ENCODE measurements at places on chromosomes 5 and 9.

DNA sequence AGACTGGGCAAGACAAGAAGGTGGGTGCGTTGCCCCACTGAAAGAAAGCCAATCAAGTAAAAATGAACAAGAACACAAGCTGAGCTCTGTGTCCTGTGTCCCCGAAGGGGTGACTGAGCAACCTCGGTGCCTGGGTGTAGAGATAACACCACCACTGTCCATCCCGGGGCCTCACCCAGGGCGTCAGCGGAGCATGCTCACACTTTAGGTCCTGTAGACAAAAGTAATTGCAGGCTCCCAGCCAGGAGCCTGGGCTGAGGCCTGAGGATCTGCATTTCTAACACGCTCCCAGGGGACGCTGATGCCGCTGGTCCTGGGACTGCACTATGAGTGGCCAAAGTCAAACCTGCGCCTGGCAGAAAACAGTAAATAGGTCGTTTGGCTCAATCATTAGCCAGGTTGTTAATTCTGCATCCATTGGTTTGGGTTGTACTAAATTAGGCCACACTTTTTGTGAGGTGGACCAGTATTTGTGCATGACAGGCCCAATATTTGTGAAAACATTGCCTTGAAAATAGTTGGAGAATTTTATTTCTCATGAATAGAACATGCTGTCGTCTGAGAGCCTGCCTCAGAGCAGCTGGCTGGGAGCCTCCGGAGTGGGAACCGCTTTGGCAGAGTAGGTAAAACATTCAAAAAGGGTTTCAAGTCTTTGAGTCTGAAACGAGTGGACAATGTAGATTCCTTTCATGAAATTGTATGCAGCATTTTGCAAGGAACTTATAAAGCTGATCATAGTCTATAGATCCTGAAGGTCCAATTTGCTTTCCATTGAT lies 38.3 kb downstream of the ANKRD33B start:
- DNase-seq: no peak

GRCh38 chr5:165576678-165577275 lies 2071.4 kb downstream of the MAT2B start:
- no peak for DNase-seq

DNA sequence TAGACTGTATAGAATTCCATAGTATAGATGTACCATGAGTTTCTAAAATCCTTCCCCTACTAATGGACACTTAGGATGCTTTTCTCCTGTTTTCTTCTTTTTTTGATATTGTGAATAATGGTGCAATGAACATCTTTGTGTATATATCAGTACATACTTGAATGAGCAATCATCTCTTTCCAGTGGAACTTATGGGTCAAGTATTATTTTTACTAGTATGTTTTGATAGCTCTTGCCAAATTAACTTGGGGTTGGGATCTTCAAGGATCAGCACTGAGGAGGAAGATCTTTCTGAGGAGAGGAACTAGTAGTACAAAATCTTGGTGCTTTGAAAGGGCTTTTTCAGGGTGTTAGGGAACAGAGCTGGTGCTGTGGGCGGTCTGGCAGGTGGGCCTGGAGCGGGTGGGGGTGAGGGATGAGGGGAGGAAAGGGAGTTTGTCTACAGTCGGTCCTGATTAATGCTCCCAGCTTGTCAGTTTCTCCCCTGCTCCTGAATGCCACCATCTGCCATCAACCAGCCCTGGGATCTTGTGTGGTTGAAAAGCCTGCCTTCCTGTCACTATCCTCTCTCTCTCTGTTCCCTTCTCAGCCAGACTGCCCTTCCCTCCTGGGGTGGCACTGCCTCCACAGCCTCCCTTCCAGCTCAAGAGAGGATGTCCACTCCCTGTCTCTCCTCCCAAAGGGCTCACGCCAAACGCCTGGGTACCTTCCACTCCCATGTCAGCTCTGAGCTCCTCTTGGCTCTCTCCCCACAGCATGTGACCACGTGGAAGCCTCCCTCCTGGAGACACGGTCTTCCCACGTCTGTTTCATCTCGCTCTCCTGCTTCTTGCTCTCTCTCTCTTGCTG lies 185.9 kb downstream of the DAB2IP start:
- no peak for DNase-seq

DNA sequence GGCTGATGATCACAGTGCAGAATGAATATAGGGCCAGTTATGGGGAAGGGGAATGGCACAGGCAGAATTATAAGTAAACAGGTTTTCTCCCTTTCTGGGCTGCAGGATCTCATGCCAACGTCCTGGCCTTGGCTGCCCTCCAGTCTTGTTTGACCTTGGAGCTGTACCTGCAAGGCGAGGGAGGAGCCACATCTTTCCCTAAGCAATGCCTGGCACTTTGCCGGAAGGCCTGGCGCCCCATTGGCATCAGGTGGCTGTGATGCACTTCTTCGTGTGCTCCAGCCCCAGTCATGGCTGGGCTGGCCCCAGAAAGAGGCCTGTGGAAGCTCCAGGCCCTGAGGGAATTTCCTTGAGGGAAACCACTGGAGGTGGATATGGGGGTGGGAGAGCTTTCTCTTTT lies 16.7 kb upstream of the IQGAP2 start:
- DNase-seq: no peak

- no peak for DNase-seq
These were observed 118.1 kb downstream of the SUSD1 start for GRCh38 chr9:112056996-112057395.

DNA sequence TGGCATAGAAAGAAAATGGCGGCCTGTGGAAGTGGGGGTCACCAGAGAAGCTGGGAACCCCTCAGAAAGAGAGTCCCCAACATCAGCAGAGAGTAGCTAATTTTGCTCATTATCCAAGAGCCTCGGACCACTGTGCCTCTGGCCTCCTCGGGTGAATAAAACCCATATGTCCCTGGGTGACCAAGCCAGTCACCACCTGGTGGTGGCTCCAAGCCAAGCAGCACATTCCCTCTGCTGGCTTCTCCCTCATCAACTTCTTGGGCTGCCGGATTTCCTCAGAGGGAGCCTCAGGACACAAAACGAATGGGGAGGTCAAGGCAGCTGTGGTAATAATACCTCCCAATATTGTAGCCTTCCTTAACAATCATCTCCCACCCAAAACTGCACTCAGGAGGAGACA lies 242.5 kb downstream of the NFIB start:
- no peak for DNase-seq

GRCh38 chr5:141872496-141873356 lies 5.5 kb downstream of the PCDH1 start:
- DNase-seq: no peak

DNA sequence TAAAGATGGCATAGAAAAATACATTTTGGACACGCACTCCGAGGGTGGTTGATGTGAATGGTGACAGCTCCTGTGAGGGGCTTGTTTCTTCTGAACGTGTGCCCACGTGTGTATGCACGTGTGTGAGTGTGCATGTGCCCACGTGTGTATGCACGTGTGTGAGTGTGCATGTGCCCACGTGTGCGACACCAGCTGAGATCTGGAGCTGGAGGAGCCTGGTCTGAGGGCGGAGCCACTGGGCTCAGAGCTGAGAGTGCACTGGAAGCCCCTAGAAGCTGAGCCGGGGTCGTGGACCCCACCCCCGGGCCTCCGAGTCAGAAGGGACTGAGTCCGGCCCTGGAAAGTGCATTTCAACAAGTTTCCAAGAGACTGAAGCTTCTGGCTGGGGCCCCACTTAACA lies 282.5 kb upstream of the IRX4 start:
- no peak for DNase-seq

DNA sequence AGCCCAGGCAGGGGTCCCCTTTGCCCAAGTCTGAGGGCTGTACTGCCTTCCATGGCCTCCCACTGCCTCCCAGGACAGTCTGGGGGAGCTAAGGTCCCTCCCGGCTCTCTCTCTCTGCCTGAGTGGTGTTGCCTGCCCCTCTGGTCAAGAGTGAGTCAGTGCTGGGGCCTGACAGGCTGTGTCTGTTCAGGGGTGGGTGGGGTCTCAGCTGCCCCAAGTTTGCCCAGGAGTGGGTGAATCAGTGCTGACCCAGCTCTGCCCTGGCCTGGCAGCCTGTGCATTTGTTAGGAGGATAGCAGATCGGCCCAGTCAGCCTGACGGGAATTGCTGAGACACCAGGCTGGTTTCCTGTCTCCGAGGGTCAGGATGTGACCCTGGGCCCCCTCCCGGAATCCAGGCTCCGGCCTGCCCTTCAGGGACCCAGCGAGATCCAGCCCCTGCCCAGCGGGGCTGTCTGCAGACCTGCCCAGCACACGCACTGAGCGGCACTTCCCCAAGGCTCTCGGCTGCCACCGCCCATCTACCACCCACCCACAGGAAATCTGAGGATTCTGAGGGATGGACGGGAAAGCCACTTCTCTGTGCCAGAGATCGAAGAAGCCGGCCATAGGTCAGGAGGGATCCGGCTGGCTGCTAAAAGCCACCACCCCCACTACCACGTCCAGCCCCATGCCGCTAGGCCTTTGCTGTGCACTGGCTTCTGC lies 15.9 kb downstream of the ENG start:
- DNase-seq: no peak

- no peak for DNase-seq
These were observed 335.3 kb downstream of the DIRAS2 start for GRCh38 chr9:90307167-90307833.

GRCh38 chr9:128625391-128626146 lies 31.1 kb downstream of the DYNC2I2 start:
- no peak for DNase-seq

- DNase-seq: no peak
These were observed 59.4 kb upstream of the UBTD2 start for GRCh38 chr5:172342918-172343317.

GRCh38 chr5:80238778-80239679 lies 16.8 kb downstream of the SERINC5 start:
- DNase-seq: no peak

- DNase-seq: no peak
These were observed 63.5 kb upstream of the GARNL3 start for GRCh38 chr9:127201071-127201541.

DNA sequence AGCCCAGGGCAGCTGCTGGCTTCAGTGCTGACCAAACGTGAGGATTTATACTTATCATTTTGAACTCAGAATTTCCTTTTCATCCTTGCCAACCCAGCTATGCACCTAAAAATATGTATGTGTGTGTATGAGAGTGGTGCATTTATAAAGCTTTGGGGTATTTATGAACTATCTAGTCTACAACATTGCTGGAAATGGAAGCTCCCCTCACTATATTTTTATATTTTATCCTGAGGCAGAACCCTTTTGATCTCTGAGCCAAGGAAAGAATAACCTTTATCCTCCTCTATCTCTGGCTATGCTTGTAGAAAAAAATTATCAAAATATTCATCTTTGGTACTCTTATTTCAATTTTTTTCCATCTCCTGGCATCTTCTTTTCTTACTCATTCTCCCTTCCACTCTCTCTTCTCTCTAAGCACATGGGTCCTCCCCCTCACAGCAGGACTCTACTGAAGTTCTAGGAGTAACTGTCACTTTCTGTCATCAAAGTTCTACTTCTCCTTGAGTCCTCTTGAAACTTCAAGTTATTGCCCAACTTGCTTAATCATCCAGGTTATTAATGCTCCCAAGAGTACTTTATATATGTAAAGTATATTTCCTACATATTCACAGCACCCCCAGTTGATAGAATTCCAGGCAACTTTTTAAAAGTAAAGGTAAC lies 190.9 kb downstream of the HINT1 start:
- DNase-seq: no peak

DNA sequence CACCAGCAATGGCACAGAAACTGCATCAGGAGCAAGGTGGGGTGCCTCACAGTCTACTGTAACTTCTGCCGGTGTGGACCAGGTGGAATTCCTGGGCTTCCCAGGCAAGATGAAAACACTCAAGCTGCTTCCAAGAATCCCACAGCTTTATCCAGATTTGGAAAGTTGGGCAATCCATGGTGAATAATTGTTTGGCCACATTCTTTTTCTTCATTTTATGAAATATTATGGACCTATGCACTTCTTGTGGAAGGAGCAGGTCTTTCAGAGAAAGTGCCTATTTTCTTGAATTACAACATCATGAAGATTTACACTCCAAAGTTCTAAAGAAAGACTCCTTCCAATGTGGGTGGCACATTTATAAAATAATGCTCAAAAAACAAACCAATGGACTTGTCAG lies 503.6 kb downstream of the SEMA5A start:
- DNase-seq: no peak

DNA sequence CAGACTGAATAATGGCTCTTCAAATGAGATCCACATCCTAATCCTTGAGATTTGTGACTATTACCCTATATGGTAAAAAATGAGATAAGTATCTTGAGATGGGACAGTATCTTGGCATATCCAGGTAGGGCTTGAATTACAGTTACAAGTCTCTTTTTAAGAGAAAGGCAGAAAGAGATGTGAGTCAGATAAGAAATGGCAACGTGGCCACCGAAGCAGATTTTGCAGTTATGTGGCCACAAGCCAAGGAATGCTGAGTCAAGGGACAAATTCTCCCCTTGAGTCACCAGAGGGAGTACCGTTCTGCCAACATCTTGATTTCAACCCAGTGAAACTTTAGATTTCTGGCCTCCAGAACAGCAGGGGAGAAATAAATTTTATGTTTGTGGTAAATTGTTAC lies 1983.0 kb upstream of the C9orf72 start:
- no peak for DNase-seq

- no peak for DNase-seq
These were observed 26.5 kb downstream of the TMEFF1 start for GRCh38 chr9:100499460-100499859.

- DNase-seq: no peak
These were observed 166.6 kb downstream of the SMARCA2 start for GRCh38 chr9:2181792-2182191.

DNA sequence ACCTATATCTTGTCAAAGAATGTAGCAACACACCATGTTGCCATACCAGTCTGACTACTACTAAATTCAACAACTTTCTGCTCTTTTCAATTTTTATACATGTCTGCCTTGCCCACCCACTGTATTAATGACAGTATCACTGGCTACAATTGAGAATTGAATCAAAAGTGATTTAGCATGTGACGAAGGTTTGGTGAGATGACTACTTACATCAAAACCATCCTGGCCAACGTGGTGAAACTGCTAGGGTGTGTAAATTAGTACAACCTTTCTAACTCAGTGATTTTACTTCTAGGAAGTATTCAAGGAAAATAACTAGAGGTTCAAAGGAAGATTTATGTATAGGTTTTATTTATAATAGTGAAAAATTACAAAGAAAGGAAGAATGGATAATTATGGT lies 109.8 kb downstream of the UNC13B start:
- DNase-seq: no peak

DNA sequence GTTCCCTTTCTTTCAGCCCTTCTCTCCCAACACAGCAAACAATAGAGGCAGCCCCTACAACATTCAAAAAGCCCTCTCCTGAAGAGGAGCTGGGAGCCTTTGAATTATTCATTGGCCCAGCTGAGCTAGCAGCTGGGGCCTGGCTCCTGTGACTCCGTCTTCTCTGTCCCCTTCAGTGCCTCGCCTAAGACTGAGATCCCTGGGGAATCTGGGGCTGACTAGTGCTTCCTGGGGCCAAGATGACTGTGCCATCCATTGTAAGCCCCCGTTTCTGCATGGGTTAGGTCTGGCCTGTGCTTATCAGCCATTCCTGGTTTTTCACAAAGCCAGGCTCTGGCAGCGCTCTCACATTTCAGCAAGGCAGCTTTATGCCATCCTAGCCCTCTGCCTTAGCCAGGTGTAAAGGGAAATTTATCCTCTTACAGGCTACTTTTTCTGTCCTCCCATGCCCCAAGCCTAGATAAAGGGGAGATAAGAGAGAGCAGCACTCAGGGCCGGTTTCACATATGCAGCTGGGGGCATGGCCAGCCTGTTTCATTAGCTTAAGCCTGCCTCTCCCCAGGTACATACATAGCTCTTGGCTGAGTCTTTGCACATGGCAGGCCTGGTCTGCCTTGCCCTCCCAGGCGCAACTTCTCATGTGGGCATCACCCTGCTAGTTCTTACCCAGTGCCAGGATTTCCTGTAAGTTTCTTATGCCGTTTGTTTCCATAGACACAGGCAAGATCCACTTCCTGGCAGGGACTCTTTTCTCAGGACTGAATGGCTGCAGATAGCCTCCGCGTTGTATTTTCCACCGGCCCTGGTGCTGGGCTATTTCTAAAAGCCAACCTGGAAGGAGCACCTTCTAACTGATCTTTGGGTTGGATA lies 15.8 kb downstream of the PTPA start:
- no peak for DNase-seq
